Astrocyte (in vitro differentiated cells and primary cell): ENCODE measurements at places on chromosomes 5 and 9. TPM values are rescaled to one million over a fixed set of nuclear protein-coding genes. Genes with fewer than 3 reads are reported as not detected.

DNA sequence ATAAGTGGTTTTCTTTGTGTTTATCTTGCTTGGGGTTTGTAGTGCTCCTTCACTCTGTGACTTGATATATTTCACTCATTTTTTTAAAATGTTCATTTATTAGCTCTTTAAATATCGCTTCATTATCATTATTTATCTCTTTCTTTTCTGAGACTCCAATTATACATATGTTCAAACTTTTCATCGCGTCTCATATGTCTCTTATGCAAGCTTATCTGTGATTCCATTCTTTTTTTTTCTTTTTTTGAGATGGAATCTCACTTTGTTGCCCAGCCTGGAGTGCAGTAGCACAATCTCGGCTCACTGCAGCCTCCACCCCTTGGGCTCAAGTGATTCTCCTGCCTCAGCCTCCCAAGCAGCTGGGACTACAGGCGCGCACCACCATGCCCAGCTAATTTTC is 73.9 kb upstream of the GABRP start:
- no peak overlapping the region for H3K27ac ChIP-seq
- H3K27me3 ChIP-seq, result no peaks in the 10 kb centered on the region
- no peaks in the 10 kb centered on the region for H3K36me3 ChIP-seq
- no peaks in the 10 kb centered on the region for H3K4me1 ChIP-seq

- peaks cover 9% of the 10 kb centered on the region for H3K27me3 ChIP-seq
- peak; percentile 68 for DNase-seq
- H3K4me1 ChIP-seq, result peaks cover 10% of the 10 kb centered on the region
- peak overlapping the region; percentile 53 for H3K4me3 ChIP-seq
Measured at GRCh38 chr9:87336914-87337333, 160.7 kb upstream of the DAPK1 start.

- no peaks in the 10 kb centered on the region for H3K27me3 ChIP-seq
- no peaks in the 10 kb centered on the region for H3K36me3 ChIP-seq
- H3K4me3 ChIP-seq, result no peak overlapping the region
- no peaks in the 10 kb centered on the region for H3K4me1 ChIP-seq
- DNase-seq, result no peak
- H3K27ac ChIP-seq, result no peak overlapping the region
Measured at GRCh38 chr9:113945784-113946183, 69.7 kb downstream of the ZNF618 start.

- DNase-seq, result peak; percentile 95
- peak within 1 kb of the TSS; percentile 99 for H3K4me3 ChIP-seq
- no peaks in the 10 kb centered on the region for H3K27me3 ChIP-seq
- H3K36me3 ChIP-seq, result peaks cover 27% of the 10 kb centered on the region
- peak within 1 kb of the TSS; percentile 88 for H3K27ac ChIP-seq
Measured at GRCh38 chr5:34915139-34915855, at the start of the genes BRIX1 and RAD1. BRIX1 (plus strand) TSS chr5:34915711; CDS start chr5:34915739, 28 bp downstream. RAD1 (minus strand) TSS chr5:34915504; CDS start chr5:34914892, 612 bp downstream.

GRCh38 chr9:126147186-126147935 is 179.3 kb upstream of the MVB12B start:
- no peaks in the 10 kb centered on the region for H3K4me1 ChIP-seq
- peaks cover 23% of the 10 kb centered on the region for H3K27me3 ChIP-seq
- no peak overlapping the region for H3K4me3 ChIP-seq

DNA sequence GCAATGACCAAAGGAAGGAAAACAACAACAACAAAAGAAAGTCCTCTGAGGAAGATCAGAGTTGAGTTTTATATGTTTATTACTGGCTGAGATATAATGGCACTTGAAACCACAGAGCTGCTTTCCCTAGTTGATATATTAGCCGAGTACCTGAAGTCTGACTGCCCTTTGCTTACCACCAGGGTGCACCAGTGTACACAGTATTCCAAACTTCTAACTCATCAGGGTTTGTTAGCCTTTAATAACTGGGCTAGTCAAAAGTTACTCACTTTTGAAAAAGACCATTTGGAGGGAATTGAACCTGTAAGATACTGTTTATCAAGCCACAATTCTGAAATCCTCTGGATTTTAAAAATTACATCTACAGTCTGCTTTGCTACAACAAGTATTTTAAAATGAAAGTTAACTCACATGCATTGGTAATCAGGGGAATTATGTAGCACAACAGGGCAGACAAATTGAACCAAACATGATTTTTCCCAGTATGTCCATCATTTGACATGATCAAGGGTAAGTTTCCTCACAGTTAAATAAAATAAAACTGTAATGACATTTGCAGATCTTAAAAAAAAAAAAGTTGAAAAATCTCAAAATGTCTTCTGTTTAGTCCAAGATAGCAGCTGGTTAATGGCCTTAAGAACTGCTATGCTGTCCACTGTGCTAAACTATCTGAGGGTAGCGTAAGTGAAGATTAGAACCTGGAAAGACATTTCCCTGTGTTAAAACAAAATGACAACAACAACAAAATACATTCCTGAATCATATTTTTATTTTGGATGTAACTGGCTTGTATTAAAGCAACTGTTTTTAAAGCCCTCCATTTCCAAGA is 57.3 kb upstream of the C6 start:
- H3K4me1 ChIP-seq, result no peaks in the 10 kb centered on the region
- no peaks in the 10 kb centered on the region for H3K36me3 ChIP-seq
- no peak overlapping the region for H3K4me3 ChIP-seq
- H3K27ac ChIP-seq, result no peak overlapping the region

DNA sequence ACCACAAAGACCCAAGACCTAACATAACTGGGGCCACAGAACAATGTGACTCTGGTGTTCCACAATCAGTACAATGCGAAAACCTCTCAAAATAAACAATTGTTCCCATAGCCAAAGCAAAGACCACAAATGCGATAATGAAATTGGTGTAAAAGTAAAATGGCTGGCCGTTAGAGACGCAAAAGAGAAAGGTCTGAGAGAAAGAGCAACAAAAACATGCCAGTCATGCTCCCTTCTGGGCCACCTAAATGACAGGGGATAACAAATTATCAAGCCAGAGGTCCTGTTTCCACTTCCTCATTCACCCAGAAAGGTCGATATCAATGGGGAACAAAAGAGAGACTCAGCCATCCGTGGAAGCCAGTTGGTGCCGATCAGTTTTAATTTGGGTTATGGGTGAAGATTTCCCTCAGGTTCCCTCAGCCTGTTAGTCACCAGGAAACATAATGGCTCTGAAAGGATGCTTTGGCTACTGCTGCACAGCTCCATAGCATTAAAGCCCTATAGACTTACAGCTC is 9.2 kb upstream of the CFAP95 start:
- DNase-seq, result no peak
- no peak overlapping the region for H3K4me3 ChIP-seq
- no peaks in the 10 kb centered on the region for H3K4me1 ChIP-seq
- H3K27ac ChIP-seq, result no peak overlapping the region
- no peaks in the 10 kb centered on the region for H3K36me3 ChIP-seq

GRCh38 chr9:124780757-124781151 is 3.8 kb downstream of the OLFML2A start:
- DNase-seq, result no peak
- H3K27ac ChIP-seq, result no peak overlapping the region
- no peaks in the 10 kb centered on the region for H3K27me3 ChIP-seq
- H3K36me3 ChIP-seq, result no peaks in the 10 kb centered on the region

DNA sequence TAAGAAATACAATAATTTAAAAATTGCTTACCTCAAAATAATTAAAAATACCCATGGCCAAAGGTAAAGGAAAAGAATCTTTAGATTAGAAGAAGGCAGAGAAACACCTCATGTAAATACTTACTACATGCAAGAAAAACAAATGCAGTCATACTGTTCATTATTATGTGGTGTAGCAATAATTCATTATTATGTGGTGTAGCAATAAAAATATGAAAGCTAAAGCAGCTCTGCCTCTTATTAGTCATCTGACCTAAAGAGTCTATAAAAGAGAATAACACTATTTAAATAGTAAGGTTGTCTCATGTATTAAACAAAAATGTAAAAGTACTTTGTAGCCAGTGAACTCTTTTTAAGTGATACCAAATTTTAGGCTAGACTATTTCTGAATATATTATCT is 6.6 kb downstream of the DTWD2 start:
- H3K27ac ChIP-seq, result no peak overlapping the region
- peaks cover 7% of the 10 kb centered on the region for H3K4me1 ChIP-seq
- no peak for DNase-seq

- no peaks in the 10 kb centered on the region for H3K36me3 ChIP-seq
- no peaks in the 10 kb centered on the region for H3K27me3 ChIP-seq
- peaks cover 23% of the 10 kb centered on the region for H3K4me1 ChIP-seq
Measured at GRCh38 chr5:142816531-142817430, 46.6 kb downstream of the ARHGAP26 start.

The OR4F3 gene
- total RNA-seq, result not detected in 2 replicates
